ENCODE measurements at places on chromosomes 11 and 22.
A peak's percentile ranks its signal among the peaks of the same experiment; 100 is the strongest.

- DNase-seq, result no peak
These were observed 22.5 kb downstream of the TPCN2 start for GRCh38 chr11:69071086-69071800.

DNA sequence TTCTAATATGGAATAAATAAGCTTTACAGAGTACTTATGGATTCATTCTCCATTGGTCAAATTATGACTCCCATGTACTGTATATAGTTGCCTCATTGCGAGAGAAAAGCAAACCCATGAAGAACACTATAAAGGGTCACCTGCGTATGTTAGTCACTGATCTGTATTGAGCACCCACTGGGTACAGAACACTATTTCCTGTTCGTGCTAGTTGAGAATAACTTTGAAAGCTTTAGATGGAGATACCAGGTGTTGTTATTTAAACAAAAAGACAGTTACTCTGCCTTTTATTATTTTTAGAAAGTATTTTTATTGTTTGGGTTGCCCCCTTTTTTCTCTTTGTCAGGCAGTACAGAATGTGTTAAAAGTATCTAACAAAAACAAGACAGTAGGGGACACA lies 79.9 kb downstream of the DEUP1 start:
- no peak for DNase-seq

- peak; percentile 65 for DNase-seq
These were observed 59.2 kb downstream of the SLC35F2 start for GRCh38 chr11:107799218-107799859.

GRCh38 chr22:44328326-44328725 lies 15.6 kb upstream of the SHISAL1 start:
- no peak for DNase-seq

GRCh38 chr11:68038718-68039525 lies at the start of gene TCIRG1:
Gene TCIRG1, plus strand, starts transcription at chr11:68039025. Its CDS starts 2,247 bp downstream, at chr11:68041272.
- peak; percentile 74 for DNase-seq

GRCh38 chr11:73154178-73154577 lies 12.1 kb upstream of the FCHSD2 start:
- DNase-seq, result no peak

GRCh38 chr11:29507376-29507775 lies 509.5 kb downstream of the KCNA4 start:
- no peak for DNase-seq

GRCh38 chr11:66479394-66480116 lies 679 bp upstream of the DPP3 start:
- peak; percentile 49 for DNase-seq

- no peak for DNase-seq
These were observed 18.9 kb upstream of the THY1 start for GRCh38 chr11:119441898-119442243.

DNA sequence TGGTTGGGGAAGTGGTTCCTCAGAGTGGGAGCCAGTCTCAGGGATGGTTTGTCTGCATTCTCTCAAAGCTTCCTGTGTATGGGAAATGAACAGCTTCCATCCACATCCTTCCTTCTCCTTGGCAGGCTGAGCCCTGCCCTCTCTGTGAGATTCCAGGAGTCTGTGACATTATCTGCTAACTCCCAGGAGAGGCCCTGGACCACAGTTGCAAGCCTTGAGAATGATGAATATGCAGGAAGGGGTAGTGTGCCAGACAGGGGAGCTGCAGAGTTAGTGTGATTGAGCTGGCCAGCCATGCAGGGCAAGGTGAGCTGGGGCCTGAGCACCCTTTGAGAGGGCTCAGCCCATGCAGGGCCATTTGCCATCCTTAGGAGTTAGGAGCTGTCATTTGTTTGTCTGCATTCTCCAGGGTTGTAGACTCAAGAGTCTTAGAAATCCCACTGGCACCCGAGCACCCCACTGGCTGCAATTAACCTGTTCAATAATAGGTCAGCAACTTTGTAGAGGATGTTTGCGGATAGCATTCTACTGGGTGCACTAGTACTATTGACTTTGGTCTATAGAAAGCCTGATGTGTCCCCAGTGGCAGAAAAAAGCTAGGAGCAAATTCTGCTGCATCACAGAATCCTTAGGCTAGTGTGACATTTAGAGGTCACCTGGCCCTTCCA lies 299.0 kb upstream of the CADM1 start:
- DNase-seq, result no peak

Measured in iris pigment epithelial cell (primary cell).